ENCODE measurements at places on chromosomes 16 and 17. TPM values are rescaled to one million over a fixed set of nuclear protein-coding genes. Genes with fewer than 3 reads are reported as not detected.
A peak's percentile ranks its signal among the peaks of the same experiment; 100 is the strongest.

The HOXB1 gene
- total RNA-seq: not detected

The TM4SF5 gene
- not detected for total RNA-seq

The MRM3 gene
- 16.5 TPM for total RNA-seq

The ZDHHC7 gene
- 69.6 TPM for total RNA-seq

The ATP6V0C gene
- total RNA-seq: 27.5 TPM

DNA sequence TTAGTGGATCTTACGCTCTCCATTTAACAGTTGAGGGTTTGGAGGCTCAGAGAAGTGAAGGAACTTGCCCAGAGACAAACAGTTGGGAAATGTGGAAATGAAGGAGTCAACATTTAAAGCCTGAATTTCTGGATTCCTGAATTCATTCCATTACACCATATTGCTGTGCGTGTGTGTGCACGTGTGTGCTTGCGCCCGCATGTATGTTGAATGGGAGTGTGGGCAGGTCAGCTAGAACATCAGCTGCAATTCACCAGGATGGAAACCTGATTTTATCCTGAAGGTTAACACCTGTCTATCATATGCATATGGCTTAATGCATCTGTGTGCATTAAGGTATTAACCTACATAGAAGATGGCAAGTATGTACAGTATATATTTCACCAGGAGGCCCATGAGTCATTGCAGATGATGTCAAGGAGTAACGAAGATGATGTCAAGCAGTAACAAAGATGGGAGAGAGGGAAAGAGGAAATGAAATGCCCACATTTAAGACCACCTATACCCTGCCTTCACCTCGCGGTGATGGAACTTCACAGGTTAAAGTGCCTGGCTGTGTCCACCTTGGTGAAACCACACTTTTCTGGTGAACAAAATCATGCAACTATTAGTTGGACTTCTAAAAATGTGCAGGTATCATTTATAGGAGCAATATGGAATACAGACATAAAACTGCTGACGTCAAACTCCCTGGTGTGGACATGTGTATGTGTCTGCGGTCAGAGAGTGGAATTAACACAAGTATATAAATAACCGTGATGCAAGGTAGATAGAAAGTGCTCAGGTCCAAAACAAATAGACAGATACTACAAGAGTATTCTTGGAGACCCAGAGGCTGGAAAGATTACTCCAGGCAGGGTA, 832 bp upstream of the ADAP2 start:
- H3K4me1 ChIP-seq: peaks cover 10% of the 10 kb centered on the region
- no peak for DNase-seq
- peak overlapping the region; percentile 55 for H3K4me3 ChIP-seq
- no peak overlapping the region for H3K27ac ChIP-seq
- peaks cover 5% of the 10 kb centered on the region for H3K27me3 ChIP-seq

DNA sequence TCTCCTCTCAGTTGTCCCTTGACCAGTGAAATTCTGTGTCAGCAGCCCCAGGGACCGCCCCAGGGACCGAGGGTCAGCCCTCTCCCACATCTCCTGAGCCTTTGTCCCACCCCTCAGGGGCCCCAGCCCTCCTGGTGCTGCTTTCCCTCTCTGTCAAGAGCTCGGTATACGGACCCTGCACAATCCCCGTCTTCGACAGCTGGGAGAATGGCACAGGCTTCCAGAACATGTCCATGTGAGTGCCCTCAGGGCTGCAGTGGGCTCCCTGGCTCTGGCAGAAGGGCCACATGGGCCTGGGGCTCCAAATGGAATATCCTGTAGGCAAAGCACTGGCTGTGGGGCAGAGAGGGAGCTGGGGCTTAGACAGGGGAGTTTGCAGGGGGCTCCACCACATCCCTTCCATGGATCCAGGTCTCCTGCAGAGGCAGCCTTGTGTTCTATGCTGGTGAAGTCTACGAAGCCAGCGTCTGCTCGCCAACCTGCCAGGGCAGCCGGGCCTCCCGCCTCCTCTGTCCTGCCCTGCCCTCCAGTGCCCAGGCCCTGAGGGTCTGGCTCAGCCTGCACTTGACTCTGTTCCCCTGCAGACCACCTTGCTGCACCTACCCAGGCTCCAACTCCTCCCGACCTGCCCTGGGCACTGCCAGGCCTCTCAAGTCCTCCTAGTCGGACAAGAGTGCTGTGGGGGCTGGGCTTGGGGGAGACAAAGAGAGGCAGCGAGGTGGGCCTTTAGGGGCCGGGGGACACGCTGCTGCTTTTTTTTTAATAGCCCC, 28.0 kb downstream of the ADGRG5 start:
- no peaks in the 10 kb centered on the region for H3K36me3 ChIP-seq
- no peaks in the 10 kb centered on the region for H3K27me3 ChIP-seq

DNA sequence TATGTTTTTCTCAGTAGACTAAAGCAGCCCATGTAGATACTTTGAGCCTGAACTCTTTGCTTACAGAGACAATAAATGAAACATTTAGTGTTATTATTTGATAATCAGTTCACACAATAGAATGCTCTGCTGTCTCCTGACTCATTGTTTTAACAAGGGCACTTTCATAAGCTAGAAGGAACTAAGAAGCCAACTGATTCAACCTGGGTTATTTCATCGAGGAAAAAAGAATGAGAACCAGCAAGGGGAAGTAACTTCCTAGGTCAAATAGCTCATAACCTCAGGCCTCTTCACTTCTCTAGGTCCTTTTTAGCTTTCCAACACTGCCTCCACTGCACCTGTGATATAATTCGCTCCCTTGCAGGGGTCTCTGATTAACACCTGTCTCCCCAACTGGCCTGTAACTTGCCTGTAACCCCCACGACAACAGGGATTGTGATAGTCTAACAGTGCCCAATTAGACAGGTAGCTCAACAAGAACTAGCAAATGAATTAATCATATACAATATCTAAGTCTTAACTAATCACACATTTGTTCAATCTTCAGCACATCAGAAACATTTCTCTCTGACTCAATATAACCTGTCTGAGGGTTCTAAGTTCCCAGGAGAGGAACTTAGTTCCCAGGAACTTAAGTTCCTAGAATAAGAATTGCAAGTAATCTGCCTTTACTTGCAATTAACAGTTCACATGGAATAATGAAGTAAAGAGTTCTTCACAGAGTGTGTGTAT, 34.8 kb downstream of the RFFL start:
- no peaks in the 10 kb centered on the region for H3K27me3 ChIP-seq
- no peaks in the 10 kb centered on the region for H3K4me1 ChIP-seq
- H3K4me3 ChIP-seq: no peak overlapping the region
- H3K36me3 ChIP-seq: no peaks in the 10 kb centered on the region
- H3K27ac ChIP-seq: peak overlapping the region; percentile 40
- no peak for DNase-seq

All from breast epithelium (tissue), 4 donors.